ENCODE measurements at places on chromosomes 4 and X.

DNA sequence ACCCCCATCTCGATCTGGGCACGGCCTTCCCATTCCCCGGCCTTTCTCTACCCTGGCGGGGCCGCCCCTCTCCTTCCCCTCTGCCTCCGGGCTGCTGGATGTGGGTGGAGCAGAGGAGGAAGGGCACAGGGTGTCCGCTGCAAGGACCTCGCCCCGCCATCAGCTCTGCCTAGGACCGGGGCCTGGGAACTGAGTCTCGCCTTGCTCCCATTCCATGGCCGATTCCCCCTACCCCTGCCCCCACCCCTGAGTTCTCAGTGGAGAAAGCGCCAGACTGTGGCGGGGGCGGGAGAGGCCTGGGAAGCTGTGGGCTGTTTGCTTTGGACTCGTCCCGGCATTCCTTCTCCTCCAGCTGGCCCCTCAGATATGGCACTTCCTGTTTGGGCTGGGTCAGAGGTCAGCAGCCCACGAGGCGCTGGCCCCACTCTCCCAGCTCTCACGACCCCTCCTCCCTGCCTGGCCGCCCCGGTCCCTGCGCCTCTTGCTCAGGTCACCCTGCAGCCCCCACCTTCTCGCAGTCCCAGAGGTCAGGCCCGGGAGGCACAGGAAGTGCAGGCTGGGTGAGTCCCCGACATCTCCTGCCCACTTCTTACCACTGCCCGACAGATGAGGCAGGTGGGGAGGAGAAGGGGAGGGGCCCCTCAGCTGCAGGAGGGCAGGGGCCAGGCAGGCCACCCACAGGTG is 6.4 kb upstream of the BGN start:
- DNase-seq = no peak

- DNase-seq = no peak
These were observed 83.3 kb downstream of the EFNB1 start for GRCh38 chrX:68912113-68912512.

DNA sequence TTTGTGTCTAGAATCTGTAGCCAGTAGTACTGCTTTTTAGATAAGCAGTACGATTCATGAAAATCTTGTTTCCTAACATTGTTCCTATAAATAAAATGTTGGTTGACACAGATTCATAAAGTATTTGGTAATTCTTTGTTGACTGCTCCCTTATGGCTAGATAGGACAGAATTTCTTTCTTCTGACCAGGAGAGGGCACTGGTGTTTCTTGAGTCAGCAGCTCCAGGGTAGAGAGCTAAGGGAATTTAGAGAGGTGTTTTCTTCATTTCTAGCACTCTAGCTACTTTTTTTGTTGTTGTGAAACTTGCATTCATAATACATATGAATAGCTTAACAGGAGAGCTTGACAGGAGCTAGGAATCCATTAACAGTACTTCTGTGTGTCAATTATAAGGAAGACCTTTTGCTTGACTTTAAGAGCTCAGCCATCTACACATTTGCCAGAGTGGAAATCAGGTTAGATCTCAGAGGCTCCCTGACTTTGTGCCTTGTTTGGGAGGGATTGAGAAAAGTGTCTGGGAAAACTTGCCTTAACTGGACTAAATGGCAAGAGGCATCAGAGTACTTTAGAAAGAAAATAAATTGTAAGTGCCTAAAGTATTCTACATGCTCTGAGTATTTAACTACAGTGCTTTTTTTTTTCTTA is 756.1 kb downstream of the SH3BGRL start:
- no peak for DNase-seq

- no peak for DNase-seq
These were observed at the start of gene MAGEB4 for GRCh38 chrX:30241724-30242415. TSS of gene MAGEB4 (plus strand) at chrX:30242000. CDS start at chrX:30242136, 136 bp downstream.

DNA sequence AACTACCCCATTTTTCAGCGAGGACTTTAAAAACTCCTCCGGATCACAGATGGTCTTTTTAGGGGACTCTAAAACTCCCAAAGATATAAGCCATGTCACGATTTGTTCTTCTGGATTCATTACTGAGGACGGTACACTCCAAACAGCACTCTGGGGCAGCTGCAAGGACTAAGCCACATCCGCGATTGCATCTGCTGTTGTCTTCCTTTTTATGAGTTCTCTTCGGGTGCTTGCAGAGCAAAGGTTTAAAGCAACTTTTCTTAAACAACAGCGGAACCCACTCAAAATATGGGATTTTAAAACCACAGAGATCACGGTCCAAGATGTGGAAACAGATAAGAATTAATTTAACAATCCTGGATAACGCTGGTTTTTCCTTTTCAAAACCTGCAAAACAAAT is at the start of gene ARHGEF6:
Gene ARHGEF6 (minus strand): TSS at position 170 of the 400 bp plus-strand sequence. CDS start 50 bp downstream, at position 120.
- DNase-seq = no peak
